Osteocyte (in vitro differentiated cells): ENCODE measurements at places on chromosomes 1 and 21. TPM values are rescaled to one million over a fixed set of nuclear protein-coding genes. Genes with fewer than 3 reads are reported as not detected.

Gene PCNX2
- 17.2 and 20.4 TPM in 2 replicates for total RNA-seq

- no peaks in the 10 kb centered on the region for H3K36me3 ChIP-seq
- no peak for DNase-seq
- no peak overlapping the region for H3K27ac ChIP-seq
- no peak overlapping the region for H3K4me3 ChIP-seq
- peaks cover 34% of the 10 kb centered on the region for H3K4me1 ChIP-seq
Measured at GRCh38 chr1:86062453-86062852, 94.1 kb downstream of the COL24A1 start.

DNA sequence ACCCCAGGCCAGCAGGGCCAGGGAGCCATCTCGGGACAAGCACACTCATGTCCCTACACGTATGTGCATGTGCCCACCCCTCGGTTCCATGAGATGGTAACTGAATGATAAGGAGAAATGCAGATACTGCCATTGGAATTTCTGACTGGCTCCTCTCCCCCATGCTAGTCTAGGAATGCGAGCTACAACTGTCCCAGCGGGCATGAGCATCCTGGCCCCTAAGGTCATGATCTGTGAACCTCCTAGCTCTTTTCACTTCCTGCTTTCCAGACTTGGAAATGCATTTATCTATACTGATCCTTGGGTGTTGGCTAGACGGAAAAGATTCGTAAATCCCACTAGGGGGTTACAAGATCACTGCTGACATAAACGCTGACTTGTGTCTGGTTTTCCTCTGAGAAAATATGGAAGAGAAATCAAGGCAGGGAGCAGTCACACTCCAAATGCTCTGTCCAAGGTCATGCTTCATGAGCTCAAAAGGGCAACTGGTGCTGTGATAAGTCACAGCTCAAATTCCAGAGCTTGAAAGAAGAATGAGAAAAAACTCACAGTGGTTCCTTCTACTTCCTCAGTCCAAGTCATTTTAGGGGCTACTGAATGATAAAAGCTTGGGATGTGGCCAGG lies 49.8 kb downstream of the SLC45A1 start:
- no peaks in the 10 kb centered on the region for H3K27me3 ChIP-seq
- peak overlapping the region; percentile 39 for H3K27ac ChIP-seq
- peaks cover 17% of the 10 kb centered on the region for H3K36me3 ChIP-seq
- H3K4me3 ChIP-seq, result no peak overlapping the region

Gene FAM177B
- total RNA-seq, result not detected in 2 replicates

Gene COL11A1
- total RNA-seq, result 592 and 632 TPM in 2 replicates

Gene SPRR2F
- not detected in 2 replicates for total RNA-seq

GRCh38 chr1:186244825-186245224 lies 130.2 kb downstream of the TPR start:
- H3K27ac ChIP-seq, result no peak overlapping the region
- H3K4me3 ChIP-seq, result no peak overlapping the region
- no peaks in the 10 kb centered on the region for H3K4me1 ChIP-seq
- DNase-seq, result no peak
- H3K36me3 ChIP-seq, result peaks cover 3% of the 10 kb centered on the region

GRCh38 chr1:86205741-86206140 lies 49.2 kb upstream of the COL24A1 start:
- no peak overlapping the region for H3K4me3 ChIP-seq
- no peak for DNase-seq
- no peaks in the 10 kb centered on the region for H3K36me3 ChIP-seq
- no peaks in the 10 kb centered on the region for H3K27me3 ChIP-seq

DNA sequence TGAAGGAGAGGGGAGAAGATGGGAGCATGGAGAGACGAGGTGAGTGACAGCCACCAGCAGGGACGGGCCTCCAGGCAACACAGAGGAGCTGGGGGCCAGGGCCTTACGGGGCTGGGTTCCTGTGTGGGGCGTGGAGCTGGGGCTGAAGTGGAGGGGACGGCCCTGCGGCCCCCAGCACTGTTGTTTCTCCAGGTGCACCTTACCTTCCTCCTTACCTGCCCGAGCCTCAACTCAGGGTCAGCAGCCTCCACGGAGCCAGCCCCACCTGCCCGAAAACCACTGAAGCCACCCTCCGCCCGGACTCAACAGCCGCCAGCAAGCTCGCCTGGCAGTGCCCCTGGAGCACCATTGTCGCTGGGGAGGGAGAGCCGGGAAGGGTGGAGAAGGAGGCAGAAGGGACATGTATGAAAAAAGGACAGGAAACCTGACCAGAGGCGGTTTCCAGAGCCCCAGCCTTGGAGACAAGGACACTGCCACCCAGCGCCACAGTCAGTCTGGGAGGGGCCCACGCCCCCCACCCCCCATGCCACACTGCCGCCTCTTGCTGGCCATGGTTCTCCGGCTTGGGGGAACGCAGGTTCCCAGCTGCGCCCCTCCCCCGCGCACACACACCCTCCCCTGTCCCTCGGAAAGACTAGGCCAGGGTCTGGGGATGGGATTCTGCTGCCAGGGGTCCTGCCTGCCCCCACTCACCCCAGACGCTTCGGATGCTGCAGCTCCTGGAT lies 10.6 kb downstream of the PLA2G2F start:
- H3K27ac ChIP-seq, result no peak overlapping the region
- H3K27me3 ChIP-seq, result no peaks in the 10 kb centered on the region
- no peak for DNase-seq
- H3K36me3 ChIP-seq, result no peaks in the 10 kb centered on the region
- no peak overlapping the region for H3K4me3 ChIP-seq

Gene TPTE
- not detected in 2 replicates for total RNA-seq

Gene GBP6
- total RNA-seq, result not detected in 2 replicates

- DNase-seq, result no peak
- peaks cover 11% of the 10 kb centered on the region for H3K27me3 ChIP-seq
- no peak overlapping the region for H3K27ac ChIP-seq
- H3K4me3 ChIP-seq, result no peak overlapping the region
Measured at GRCh38 chr1:19033515-19033839, 77.0 kb upstream of the IFFO2 start.

GRCh38 chr21:45596704-45597318 lies 46.7 kb upstream of the PCBP3 start:
- no peak overlapping the region for H3K4me3 ChIP-seq
- H3K36me3 ChIP-seq, result no peaks in the 10 kb centered on the region
- peaks cover 3% of the 10 kb centered on the region for H3K4me1 ChIP-seq
- H3K27ac ChIP-seq, result no peak overlapping the region
- peaks cover 29% of the 10 kb centered on the region for H3K27me3 ChIP-seq
- DNase-seq, result no peak

- H3K36me3 ChIP-seq, result no peaks in the 10 kb centered on the region
- H3K4me1 ChIP-seq, result no peaks in the 10 kb centered on the region
- no peak for DNase-seq
- H3K27me3 ChIP-seq, result peaks cover 10% of the 10 kb centered on the region
- no peak overlapping the region for H3K4me3 ChIP-seq
- H3K27ac ChIP-seq, result no peak overlapping the region
Measured at GRCh38 chr1:224859651-224860050, 69.8 kb upstream of the DNAH14 start.
